ENCODE measurements at places on chromosomes 4 and X. TPM values are rescaled to one million over a fixed set of nuclear protein-coding genes. Genes with fewer than 3 reads are reported as not detected.

DNA sequence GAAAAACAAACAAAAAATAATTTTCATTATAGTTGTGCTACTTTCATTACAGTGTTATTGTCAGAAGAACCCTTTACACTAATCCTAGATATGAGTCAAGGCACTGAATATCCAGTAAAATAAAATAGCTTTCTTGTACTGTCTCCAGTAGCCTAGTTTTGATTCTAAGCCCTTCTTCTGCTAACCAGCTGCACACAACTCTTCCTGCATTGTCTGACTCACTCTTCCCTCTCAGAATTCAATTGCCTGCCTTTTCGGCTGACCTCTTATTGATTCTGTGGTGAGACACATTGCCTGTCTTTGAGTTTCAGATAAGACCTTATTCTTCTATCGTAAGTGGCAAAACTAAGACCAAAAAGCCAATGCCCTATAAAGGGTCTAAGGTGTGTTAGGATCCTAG lies 26.7 kb upstream of the PCDH18 start:
- DNase-seq, result no peak
- no peak overlapping the region for H3K27ac ChIP-seq
- no peaks in the 10 kb centered on the region for H3K36me3 ChIP-seq
- no peaks in the 10 kb centered on the region for H3K4me1 ChIP-seq

GRCh38 chrX:108299704-108300103 lies 138.5 kb downstream of the COL4A6 start:
- no peaks in the 10 kb centered on the region for H3K4me1 ChIP-seq
- peaks cover 3% of the 10 kb centered on the region for H3K27me3 ChIP-seq
- H3K36me3 ChIP-seq, result no peaks in the 10 kb centered on the region
- H3K27ac ChIP-seq, result no peak overlapping the region
- H3K4me3 ChIP-seq, result no peak overlapping the region

The HSFX2 gene
- not detected for total RNA-seq

DNA sequence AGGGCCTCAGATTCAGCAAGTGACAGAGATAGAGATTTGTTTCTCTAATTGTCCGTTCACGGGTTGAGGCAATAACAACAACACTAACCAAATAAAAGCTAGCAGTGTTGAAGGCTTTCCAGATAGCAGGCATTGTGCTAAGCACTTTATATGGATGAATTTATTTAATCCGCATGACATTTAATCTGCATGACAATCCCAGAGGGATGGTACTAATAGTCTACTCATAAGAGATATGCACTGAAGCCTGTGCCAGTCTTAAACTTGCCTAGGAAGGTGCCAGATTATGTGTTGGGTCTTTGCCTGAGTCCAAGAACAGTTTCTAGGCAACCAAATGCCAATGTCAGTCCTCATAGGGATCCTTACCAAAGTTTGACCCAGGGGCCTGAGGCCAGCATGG lies 37.7 kb upstream of the FAT1 start:
- H3K27ac ChIP-seq, result no peak overlapping the region
- H3K36me3 ChIP-seq, result no peaks in the 10 kb centered on the region
- no peaks in the 10 kb centered on the region for H3K4me1 ChIP-seq
- no peak overlapping the region for H3K4me3 ChIP-seq
- H3K27me3 ChIP-seq, result no peaks in the 10 kb centered on the region

DNA sequence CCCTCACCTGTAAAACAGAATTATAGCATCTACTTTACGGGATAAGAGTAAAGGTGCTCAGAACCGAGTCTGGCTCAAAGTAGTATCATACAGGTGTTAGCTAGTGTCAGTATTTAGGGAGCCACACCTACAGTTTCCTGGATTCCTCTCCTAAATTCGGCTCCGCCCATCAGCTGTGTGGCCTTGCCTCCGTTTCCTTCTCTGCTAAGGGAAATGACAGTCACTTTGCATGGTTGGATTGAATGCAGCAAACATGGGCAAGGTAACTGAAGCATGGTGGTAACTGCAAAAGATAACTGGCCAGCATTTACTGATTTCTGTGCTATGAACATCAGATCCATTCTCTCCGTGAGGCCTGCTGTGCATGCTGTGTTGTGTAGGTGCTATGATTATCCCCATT lies 2.8 kb downstream of the PPP1R3F start:
- peaks cover 68% of the 10 kb centered on the region for H3K4me1 ChIP-seq
- peak overlapping the region; percentile 82 for H3K27ac ChIP-seq
- peak; percentile 33 for DNase-seq
- H3K27me3 ChIP-seq, result no peaks in the 10 kb centered on the region
- peak overlapping the region; percentile 78 for H3K4me3 ChIP-seq

The NLGN4X gene
- total RNA-seq, result 0.21 TPM

GRCh38 chrX:153460826-153461225 lies 9.6 kb downstream of the HAUS7 start:
- no peaks in the 10 kb centered on the region for H3K4me1 ChIP-seq
- peak; percentile 66 for DNase-seq
- H3K27ac ChIP-seq, result no peak overlapping the region
- H3K36me3 ChIP-seq, result peaks cover 16% of the 10 kb centered on the region
- H3K4me3 ChIP-seq, result no peak overlapping the region

- H3K4me3 ChIP-seq, result no peak overlapping the region
- peaks cover 2% of the 10 kb centered on the region for H3K36me3 ChIP-seq
- H3K27me3 ChIP-seq, result no peaks in the 10 kb centered on the region
- DNase-seq, result no peak
- H3K27ac ChIP-seq, result no peak overlapping the region
Measured at GRCh38 chrX:13389501-13389900, 69.6 kb upstream of the ATXN3L start.

- no peaks in the 10 kb centered on the region for H3K4me1 ChIP-seq
- H3K4me3 ChIP-seq, result no peak overlapping the region
- H3K27me3 ChIP-seq, result peaks cover 10% of the 10 kb centered on the region
- no peak for DNase-seq
- no peak overlapping the region for H3K27ac ChIP-seq
Measured at GRCh38 chr4:158625544-158625943, 46.1 kb downstream of the C4orf46 start.

- H3K4me1 ChIP-seq, result no peaks in the 10 kb centered on the region
- no peaks in the 10 kb centered on the region for H3K36me3 ChIP-seq
- H3K27ac ChIP-seq, result no peak overlapping the region
- no peak overlapping the region for H3K4me3 ChIP-seq
Measured at GRCh38 chrX:46226422-46226821, 318.8 kb downstream of the ZNF674 start.

DNA sequence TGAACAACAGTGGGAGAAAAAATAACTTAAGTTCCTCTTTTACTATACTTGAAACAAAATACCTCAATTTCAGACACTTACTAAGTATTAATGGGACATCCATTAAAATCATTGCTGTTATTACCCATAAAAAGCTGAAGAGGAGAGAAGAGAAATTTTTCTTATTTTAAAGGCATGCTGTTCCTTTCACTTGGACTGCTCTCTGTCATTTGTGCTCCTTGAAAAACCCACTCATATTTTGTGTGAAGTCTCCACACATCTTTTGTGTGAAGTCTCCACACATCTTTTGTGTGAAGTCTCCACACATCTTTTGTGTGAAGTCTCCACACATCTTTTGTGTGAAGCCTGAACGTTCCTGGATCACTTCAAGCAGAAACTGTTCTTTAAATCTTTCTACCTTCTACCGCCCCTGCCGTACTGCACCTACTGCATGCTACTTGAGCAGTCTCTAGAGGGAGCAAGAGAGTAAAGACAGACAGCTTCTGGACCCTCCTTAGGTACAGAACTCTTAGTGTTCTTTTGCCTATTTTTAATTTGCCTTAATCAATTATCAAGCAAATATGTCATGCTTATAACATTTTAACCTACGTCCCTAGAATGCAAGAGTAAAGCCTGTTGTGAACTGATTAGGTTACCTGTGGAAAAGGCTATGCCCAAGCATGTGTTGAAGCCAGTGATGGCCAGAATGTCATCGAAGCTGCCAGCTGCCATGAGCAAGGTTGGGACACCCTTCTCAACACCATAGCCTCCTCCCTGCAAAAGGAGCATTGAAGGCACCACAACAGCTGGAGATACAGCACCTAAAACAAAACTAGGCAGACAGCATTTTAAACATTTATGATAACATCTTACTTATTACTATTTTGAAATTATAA lies 27.1 kb upstream of the SLC9B1 start:
- H3K4me1 ChIP-seq, result peaks cover 10% of the 10 kb centered on the region
- H3K27me3 ChIP-seq, result no peaks in the 10 kb centered on the region
- no peak overlapping the region for H3K4me3 ChIP-seq

The MAGEC3 gene
- not detected for total RNA-seq

The GLRA2 gene
- total RNA-seq, result not detected

GRCh38 chr4:156781852-156782251 lies 189.7 kb downstream of the PDGFC start:
- H3K27ac ChIP-seq, result no peak overlapping the region
- no peak overlapping the region for H3K4me3 ChIP-seq
- H3K4me1 ChIP-seq, result no peaks in the 10 kb centered on the region
- no peaks in the 10 kb centered on the region for H3K27me3 ChIP-seq
- DNase-seq, result no peak
- H3K36me3 ChIP-seq, result no peaks in the 10 kb centered on the region

DNA sequence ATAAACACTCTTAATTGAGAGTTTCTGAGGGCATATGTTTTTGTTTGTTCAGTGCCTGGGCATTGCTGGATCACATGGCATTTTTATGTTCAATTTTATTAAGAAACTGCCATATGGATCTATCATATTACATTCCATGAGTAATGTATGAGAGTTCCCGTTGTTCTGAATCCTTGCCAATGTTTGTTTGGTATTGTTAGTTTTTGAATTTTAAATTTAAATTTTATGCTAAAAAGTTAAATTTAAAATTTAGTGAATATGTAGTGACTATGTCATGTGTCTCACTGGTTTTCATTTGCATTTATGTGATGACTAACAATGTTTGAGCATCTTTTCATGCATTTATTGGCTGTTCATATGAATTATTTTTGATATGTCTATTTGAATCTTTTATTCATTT lies 54.8 kb upstream of the GEMIN8 start:
- H3K27me3 ChIP-seq, result peaks cover 8% of the 10 kb centered on the region
- no peak for DNase-seq
- H3K36me3 ChIP-seq, result no peaks in the 10 kb centered on the region
- H3K4me1 ChIP-seq, result no peaks in the 10 kb centered on the region
- H3K27ac ChIP-seq, result no peak overlapping the region

The NUDT6 gene
- 9.2 TPM for total RNA-seq

DNA sequence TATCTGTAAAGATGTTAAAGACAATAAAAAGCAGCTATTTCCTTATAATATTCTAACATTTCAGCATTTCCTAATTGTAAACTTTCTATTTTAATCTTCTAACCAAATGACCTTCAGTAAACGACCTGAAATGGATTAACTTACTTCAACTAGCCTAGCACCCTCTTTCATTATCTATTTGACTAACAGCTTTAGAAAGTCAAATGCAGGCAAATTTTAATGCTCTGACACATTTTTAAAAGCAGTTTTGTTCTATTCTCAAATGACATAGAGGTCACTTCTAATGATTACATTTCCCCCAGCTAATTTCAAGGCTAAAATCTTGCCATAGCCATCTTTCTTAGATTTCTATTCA lies 41.9 kb downstream of the SLC7A11 start:
- peaks cover 2% of the 10 kb centered on the region for H3K27me3 ChIP-seq
- no peaks in the 10 kb centered on the region for H3K36me3 ChIP-seq
- H3K27ac ChIP-seq, result no peak overlapping the region

DNA sequence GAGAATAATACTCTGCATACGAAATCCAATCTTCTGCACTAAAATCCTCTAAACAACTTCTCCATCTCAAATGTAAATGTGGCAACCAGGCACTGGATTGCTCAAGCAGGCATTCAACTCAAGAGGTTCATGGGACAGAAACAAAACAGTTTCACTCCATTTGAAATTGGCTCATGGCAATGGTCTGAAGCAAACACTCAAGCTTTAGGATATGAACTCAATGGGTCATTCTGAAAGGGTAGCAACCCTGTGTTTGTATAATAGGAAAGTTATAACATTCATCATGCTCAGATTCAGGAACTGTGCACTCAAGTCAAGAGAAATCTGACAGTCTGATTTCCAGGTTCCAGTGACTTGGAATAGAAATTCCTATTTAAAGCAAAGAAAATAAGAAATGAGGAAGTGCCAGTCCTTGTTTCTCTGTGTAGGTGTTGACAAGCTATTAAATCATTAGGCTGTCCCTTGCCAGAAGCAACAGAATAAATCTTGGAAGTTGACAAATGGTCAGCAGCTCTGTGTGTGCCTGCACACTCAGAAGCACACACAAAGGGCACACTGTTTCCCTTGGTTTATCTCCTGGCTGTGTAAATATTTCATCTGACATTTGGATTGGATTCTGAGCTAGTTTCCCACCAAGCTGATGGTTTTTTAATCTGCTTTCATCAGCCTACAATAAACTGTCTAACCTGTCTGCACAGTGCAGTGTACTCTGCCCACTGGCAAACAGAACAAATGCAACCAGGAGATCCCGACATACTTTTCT lies 75.9 kb upstream of the CITED1 start:
- no peaks in the 10 kb centered on the region for H3K27me3 ChIP-seq
- DNase-seq, result no peak
- no peaks in the 10 kb centered on the region for H3K4me1 ChIP-seq
- H3K36me3 ChIP-seq, result no peaks in the 10 kb centered on the region

- H3K4me3 ChIP-seq, result no peak overlapping the region
- H3K36me3 ChIP-seq, result no peaks in the 10 kb centered on the region
- DNase-seq, result no peak
- H3K27me3 ChIP-seq, result no peaks in the 10 kb centered on the region
Measured at GRCh38 chrX:45368705-45369104, 168.0 kb upstream of the DIPK2B start.

The APLN gene
- 1.9 TPM for total RNA-seq

DNA sequence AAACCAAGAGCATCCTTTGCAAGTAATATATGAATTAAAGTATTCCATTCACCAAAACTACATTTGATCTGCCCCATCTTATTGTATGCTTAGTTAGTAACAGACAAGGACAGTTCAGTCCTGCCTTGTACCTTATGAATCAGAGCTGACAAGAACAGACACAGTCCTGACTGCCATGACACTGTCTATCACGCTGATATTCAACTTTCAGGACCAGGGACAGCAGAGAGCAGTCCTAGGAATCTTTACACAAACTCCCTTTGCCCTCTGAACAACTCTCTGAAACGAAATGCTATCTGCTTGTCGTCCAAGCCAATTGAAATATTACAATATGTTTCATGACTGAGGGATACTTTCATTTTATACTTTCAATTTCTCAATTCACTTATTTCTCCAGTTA lies 268.6 kb upstream of the VCX start:
- H3K36me3 ChIP-seq, result no peaks in the 10 kb centered on the region
- H3K4me3 ChIP-seq, result no peak overlapping the region
- H3K4me1 ChIP-seq, result no peaks in the 10 kb centered on the region
- no peaks in the 10 kb centered on the region for H3K27me3 ChIP-seq
- no peak for DNase-seq
